ENCODE measurements at places on chromosomes 3 and 15. TPM values are rescaled to one million over a fixed set of nuclear protein-coding genes. Genes with fewer than 3 reads are reported as not detected.

Gene CYP8B1
- total RNA-seq, result not detected

Gene GALNT15
- 1.2 TPM for total RNA-seq

Gene B4GALT4
- total RNA-seq, result 23.4 TPM

Gene TAMM41
- total RNA-seq, result 8.4 TPM

Gene ROPN1B
- not detected for total RNA-seq

Gene CCDC80
- 48.7 TPM for total RNA-seq

Gene GXYLT2
- total RNA-seq, result 29.0 TPM

Gene ROPN1
- total RNA-seq, result not detected

Gene CFAP100
- total RNA-seq, result not detected

Gene ARGFX
- total RNA-seq, result not detected

Gene STAC
- 0.08 TPM for total RNA-seq

Gene GPD1L
- total RNA-seq, result 14.9 TPM

Gene FBXL2
- total RNA-seq, result 10.0 TPM

Gene IQCF5
- total RNA-seq, result not detected

Gene TRIM42
- total RNA-seq, result not detected

Gene FAM43A
- 27.0 TPM for total RNA-seq

Gene EOMES
- total RNA-seq, result not detected

All from epithelial cell of alveolus of lung (primary cell).